ENCODE measurements at places on chromosomes 13 and 19.

DNA sequence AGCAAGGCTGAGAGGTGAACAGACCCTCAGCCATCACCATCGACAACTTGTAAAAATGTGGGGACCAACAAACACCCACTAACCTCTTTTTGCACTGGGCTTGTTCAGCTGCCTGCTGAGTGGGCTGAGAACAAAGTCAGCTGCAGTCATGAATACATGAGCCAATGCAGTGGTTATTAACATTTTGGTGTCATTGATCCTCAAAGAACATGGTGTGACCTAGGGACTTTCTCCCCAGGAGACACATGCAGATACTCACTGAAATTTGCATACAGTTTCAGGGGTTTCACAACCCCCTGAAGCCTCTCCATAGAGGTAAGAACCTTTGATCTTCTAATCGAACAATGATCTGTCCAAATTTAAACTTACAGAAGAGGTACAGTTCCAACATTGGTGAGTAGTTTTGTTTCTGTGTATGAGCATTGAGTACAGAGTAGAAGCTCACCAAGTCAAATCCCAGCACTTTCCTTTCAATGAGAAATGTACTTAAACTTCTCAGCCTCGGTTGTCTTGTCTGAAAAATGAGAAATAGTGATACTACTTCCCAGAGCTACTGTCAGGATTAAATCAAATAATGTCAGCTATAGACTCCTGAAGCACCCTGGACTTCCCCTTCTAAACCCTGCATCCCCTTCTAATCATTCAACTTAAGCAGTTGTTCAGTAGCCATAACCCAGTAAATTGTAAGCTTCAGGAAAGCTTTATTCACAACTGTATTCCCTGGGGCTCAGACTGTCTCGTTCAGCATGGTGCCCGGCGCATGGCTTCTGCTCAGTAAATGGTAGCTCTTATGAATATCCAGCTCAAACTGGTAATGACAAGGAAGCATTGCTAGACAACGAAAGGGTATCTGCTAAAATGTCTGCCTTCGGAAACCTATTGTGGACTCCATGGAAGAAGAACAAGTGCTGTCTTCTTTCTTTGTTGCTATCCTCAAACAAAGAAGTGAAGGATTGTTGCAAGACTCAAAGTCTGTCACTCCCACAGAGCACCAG, 148.7 kb downstream of the FOXO1 start:
- DNase-seq = no peak

DNA sequence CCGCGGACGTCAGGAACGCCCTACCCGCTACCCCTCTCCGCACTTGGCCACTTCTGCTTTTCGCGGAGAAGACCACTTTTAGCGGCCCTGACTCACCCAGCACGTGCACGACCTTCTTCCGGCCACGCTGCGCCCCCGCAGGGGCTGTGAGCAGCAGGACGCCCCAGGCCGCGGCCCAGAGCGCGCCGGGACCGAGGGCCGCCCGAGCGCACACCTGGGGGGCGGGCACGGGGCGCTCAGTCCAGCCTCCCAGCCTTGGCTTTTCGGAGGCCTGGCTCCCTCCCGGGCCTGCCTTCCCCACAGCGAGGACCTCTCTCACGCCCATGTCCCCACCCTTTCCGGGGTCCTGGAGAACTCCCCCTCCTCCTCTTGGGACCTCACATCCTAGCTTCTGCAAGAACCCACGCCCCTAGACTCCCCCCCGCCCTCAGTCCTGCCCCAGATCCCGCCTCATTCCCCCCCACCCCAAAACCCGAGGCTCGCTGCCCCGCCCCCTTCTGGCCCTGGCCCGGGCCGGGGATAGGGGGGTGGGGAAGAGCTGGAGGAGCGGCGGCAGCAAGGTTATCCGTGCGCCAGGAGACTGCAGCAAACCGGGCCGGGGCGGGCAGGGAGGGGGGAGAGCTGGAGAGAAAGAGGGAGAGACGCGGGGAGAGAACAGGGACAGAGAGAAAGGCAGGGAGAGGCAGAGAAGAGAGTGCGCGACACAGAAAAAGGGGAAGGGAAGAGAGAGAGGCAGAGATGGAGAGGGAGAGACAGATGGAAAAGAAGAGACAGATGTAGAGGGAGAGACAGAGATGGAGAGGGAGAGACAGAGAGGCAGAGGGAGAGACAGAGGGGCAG, 11.5 kb downstream of the TM6SF2 start:
- DNase-seq = no peak

DNA sequence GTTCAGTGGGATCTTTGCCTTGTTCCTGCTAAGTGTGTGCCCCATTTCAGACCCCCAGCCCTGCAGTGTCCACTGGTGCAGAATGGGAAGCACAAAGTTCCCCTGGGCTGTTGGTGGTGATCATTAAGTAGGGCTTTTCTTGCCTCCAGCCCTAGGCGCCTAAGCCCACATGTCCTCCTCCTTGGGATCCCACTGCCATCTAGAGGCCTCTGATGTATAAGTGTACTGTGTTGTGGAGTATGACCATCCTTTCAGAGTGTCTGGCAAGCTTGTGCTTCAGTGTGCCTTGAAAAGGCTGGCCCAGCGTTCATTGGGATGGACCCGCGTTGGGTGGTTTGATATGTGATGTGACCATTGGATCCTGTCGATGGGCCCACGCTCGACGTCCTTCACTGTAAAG, 71.2 kb downstream of the WASF3 start:
- no peak for DNase-seq

DNA sequence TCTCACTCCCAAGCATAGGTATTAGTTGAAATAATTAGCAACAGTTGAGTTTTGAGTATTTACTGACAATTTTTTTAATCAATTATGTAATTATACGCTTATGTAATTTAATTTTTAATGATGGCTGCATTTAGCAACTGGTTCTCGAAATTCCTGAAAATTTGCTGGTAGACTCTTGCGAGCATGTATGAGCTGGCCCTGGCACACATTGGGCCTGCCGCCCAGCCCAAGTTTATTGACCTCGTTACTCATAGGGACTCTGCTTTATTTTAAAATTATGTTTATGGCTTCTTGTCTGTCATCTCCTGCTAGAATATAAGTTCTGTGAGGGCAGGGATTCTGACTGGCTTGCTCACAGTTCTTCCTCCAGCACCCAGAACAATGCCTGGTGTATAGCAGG, 6.7 kb downstream of the KLK14 start:
- DNase-seq = peak; percentile 39

DNA sequence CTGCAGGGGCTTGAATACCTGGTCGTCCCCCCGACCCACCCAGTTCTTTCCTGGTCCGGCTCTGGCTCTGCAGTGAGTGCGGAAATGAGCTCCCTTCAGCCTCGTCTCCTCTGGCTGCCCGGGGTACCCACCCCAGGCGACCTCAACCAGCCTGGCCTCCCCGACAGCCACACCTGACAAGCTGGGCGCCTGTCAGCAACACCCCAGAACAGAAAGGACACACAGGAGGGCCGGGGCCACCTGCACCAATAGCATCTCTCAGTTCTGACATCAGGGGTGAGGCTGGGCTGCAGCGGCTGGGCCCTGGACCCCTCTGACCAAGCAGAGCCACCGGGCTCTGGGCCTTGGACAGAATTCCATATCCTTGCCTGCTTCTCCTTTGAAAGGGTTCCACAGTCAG, 19.7 kb downstream of the SUGP1 start:
- no peak for DNase-seq

Data from epithelial cell of prostate (primary cell).